ENCODE measurements at places on chromosomes 2 and 18. TPM values are rescaled to one million over a fixed set of nuclear protein-coding genes. Genes with fewer than 3 reads are reported as not detected.

DNA sequence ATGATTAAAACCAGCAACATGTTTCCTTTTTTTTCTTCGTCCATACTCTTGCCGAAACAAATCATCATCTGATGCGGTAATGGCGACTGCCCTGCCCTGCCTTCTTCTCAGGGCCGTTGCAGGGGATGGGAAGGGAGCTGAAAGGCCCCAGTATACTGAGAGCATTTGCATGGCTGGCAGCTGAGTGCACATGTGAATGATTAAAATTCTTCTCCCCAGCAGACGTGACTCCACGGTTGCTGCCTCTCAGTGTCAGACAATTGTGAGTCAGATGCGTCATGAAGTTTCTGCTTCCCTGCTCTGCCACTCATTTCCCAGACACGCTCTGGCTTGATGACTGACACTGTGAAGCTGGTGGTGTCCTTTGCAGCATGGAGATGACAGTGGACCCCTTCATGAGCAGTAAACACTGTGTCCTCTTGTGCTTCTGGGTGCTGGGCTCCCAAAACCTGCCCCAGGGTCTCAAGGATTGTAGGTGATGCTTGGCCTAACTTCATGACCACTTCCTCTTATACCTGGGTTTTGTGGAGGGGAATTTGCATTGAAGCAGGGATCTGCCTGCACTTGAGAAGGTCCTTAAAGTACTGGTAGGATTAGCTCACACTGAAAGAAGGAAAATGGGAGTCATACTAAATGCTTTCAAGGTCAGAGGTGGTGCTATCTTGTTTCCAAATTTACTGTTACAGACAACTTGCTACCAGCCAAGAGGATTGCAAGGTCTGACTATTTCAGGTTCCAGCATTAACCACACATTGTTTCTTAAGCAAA, 222.5 kb upstream of the COPS8 start:
- no peak overlapping the region for H3K4me3 ChIP-seq
- H3K27me3 ChIP-seq, result no peaks in the 10 kb centered on the region
- no peaks in the 10 kb centered on the region for H3K4me1 ChIP-seq
- no peak overlapping the region for H3K27ac ChIP-seq
- DNase-seq, result no peak

Gene CPS1
- 1.2 TPM for total RNA-seq

GRCh38 chr18:44541781-44542180, 138.9 kb upstream of the SETBP1 start:
- no peak overlapping the region for H3K4me3 ChIP-seq
- no peaks in the 10 kb centered on the region for H3K4me1 ChIP-seq
- no peaks in the 10 kb centered on the region for H3K36me3 ChIP-seq
- H3K27ac ChIP-seq, result no peak overlapping the region
- no peak for DNase-seq

DNA sequence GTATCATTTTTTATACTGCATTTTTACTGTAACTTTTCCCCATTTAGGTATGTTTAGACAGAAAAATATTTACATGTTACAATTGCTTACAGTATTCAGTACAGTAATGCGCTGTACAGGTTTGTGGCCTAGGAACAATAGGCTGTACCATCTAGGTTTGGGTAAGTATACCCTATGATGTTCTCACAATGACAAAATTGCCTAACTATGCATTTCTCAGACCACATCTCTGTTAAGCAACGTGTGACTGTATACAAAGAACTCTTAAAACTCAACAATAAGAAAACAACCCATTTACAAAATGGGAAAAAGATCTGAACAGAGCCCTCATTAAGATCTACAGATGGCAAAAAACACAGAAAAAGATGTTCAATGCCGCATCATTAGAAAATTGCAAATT, 29.4 kb downstream of the FAM210A start:
- no peak overlapping the region for H3K27ac ChIP-seq
- no peak overlapping the region for H3K4me3 ChIP-seq
- no peak for DNase-seq
- H3K36me3 ChIP-seq, result peaks cover 63% of the 10 kb centered on the region
- H3K4me1 ChIP-seq, result no peaks in the 10 kb centered on the region

DNA sequence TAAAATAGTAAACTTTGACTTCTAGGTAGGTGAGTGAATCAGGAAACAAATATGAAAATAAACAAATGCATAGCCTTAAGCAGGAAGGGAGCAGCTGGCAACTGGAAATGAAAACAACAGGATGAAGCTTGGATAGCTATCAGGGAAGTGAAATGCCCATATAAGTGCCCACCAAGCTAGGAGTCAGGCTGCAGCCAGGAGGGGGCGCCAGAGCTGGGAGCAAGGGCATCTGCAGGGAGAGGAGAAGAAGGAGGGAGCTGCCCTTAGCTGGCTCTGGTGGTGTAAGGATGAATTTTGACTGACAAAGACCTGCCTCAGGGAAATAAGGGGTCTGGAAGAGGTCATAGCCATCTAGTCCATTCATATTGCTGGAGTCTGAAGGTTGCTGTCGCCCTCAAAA, 298.3 kb downstream of the TDRD15 start:
- no peaks in the 10 kb centered on the region for H3K4me1 ChIP-seq
- H3K27me3 ChIP-seq, result no peaks in the 10 kb centered on the region
- H3K36me3 ChIP-seq, result no peaks in the 10 kb centered on the region
- DNase-seq, result peak; percentile 21

DNA sequence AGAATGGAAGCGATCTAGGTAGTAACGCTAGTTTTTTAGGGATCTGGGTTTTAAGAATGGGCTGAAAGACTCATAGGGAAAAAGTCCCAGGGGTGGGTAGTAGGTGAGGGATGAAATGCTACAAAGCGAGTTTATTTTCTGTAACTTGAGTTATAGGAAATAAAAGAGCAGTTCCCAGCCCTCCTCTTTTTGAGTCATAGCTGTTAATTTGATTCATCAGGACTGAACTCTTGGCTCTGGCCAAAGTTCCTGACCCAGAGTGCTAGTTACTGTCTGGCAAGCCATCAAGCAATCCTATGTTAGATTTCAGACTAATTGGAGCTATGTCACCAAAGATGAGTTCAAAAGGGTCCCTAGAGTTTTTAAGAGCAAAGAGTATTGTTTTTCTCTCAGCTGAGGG, 17.4 kb upstream of the NOSTRIN start:
- DNase-seq, result no peak
- H3K27me3 ChIP-seq, result no peaks in the 10 kb centered on the region
- no peaks in the 10 kb centered on the region for H3K4me1 ChIP-seq
- no peak overlapping the region for H3K27ac ChIP-seq

- DNase-seq, result no peak
- no peaks in the 10 kb centered on the region for H3K4me1 ChIP-seq
- H3K4me3 ChIP-seq, result no peak overlapping the region
- H3K27ac ChIP-seq, result no peak overlapping the region
Observed at GRCh38 chr2:214393796-214394195, 17.1 kb upstream of the VWC2L start.

DNA sequence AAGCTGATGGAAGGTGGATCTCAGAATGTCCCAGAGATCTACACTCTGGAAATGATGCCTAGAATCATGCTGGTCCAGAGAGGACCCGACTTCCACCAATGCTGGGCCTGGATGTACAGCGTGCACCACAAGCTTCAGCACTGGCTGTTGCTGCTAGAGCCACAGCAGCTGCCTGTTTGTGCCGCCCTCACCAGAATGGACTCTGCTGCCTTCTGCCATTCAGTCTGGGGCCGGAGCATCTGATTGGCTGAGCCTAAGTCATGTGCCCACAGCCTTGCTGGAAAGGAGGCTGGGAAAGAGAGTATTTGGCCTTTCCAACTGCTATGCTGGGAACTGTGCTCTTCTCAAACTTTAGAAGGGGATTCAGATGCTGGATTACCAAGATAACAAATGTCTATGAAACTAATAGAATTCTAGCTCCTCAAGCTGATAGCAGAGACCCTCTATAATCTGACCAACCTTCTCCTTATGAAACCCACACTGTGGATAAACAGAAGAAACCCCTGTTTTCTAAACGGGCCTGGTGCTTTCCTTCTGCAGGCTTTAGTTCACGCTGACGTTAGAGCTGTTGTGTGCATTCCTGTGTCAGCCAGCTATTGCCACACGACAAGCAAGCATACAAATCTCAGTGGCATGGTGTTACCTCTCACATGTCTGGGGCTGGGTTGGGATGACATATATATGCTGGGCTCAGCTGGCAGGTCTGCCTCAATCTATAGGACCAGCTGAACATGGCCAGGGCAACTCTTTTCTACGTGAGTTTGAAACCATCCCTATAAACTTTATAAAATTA, 4.1 kb upstream of the LOXHD1 start:
- H3K4me3 ChIP-seq, result no peak overlapping the region
- H3K27me3 ChIP-seq, result peaks cover 14% of the 10 kb centered on the region

GRCh38 chr18:48193521-48194492, 215.4 kb downstream of the ZBTB7C start:
- H3K27ac ChIP-seq, result no peak overlapping the region
- H3K27me3 ChIP-seq, result peaks cover 15% of the 10 kb centered on the region
- no peak for DNase-seq
- H3K4me1 ChIP-seq, result no peaks in the 10 kb centered on the region
- no peak overlapping the region for H3K4me3 ChIP-seq
- H3K36me3 ChIP-seq, result no peaks in the 10 kb centered on the region

- H3K4me3 ChIP-seq, result no peak overlapping the region
- DNase-seq, result no peak
- H3K27ac ChIP-seq, result no peak overlapping the region
- H3K27me3 ChIP-seq, result no peaks in the 10 kb centered on the region
- no peaks in the 10 kb centered on the region for H3K36me3 ChIP-seq
Observed at GRCh38 chr2:40257340-40258134, 194.4 kb downstream of the SLC8A1 start.

Gene RUFY4
- 0.81 TPM for total RNA-seq

DNA sequence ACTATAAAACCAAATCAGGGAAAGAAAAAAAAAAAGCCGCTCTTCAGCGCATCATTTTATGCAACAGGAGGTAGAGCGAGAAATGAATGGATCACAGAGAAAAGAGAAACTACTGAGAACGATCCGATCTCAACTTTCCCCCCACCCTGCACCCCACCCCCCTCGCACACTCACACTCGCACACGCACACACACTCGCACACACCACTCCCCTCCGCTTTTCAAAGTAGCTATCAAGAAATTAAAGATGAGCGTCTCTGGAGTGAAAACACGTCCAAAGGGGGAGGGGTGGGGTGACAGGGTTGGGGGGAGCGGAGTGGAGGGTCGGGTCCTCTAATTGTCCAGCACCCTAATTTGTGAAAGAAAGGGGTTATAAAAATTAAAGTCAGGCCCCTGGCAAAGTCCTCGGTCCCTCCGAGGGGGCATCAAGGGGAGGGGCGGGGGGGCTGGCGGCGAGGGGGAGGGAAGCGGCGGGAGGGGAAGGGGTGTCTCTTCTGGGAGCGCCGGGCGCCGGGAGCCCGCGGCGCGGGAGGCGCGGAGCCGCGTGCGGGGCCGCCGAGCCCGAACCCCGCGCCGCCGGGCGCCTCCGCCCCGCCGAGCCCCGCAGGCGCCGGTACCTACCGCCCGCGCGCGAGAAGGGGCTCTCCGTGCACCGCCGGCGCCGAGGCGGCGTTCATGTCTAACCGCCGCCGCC, 428 bp downstream of the TCF4 start:
- peaks cover 25% of the 10 kb centered on the region for H3K4me1 ChIP-seq
- no peak for DNase-seq
- H3K36me3 ChIP-seq, result peaks cover 4% of the 10 kb centered on the region
- H3K4me3 ChIP-seq, result peak overlapping the region; percentile 76

GRCh38 chr2:217520356-217521010, 482.3 kb downstream of the TNS1 start:
- no peak for DNase-seq
- H3K27ac ChIP-seq, result no peak overlapping the region
- H3K4me3 ChIP-seq, result no peak overlapping the region
- no peaks in the 10 kb centered on the region for H3K27me3 ChIP-seq
- H3K4me1 ChIP-seq, result no peaks in the 10 kb centered on the region

Gene ATOH8
- 0.11 TPM for total RNA-seq

DNA sequence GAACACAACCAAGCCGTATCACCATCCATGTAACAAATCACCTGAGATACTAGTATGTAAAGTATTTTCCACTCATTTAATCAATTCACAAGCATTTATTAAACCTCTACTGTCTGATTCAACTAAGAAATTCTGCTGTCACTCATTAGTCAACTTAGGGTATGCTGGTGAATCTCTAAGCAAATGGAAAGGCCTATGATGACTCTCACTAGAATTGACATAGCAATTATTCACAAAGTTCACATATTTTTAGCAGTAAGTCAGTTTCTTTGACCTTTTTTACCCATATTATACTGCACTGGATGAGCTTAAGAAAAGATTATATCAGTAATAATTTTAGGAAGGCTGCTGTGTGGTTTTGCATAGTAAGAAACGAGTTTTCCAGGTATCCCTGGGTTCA, 130.1 kb downstream of the SLC8A1 start:
- no peaks in the 10 kb centered on the region for H3K4me1 ChIP-seq
- H3K36me3 ChIP-seq, result no peaks in the 10 kb centered on the region
- no peak overlapping the region for H3K4me3 ChIP-seq
- DNase-seq, result no peak
- H3K27me3 ChIP-seq, result no peaks in the 10 kb centered on the region

Gene VRK2
- total RNA-seq, result 24.1 TPM

GRCh38 chr2:101509499-101510284, 34.8 kb upstream of the RFX8 start:
- peaks cover 4% of the 10 kb centered on the region for H3K27me3 ChIP-seq
- no peak for DNase-seq
- no peaks in the 10 kb centered on the region for H3K36me3 ChIP-seq
- H3K4me3 ChIP-seq, result no peak overlapping the region
- no peak overlapping the region for H3K27ac ChIP-seq
- peaks cover under 1% of the 10 kb centered on the region for H3K4me1 ChIP-seq

Gene DUSP2
- 20.3 TPM for total RNA-seq

- H3K27me3 ChIP-seq, result no peaks in the 10 kb centered on the region
- no peak overlapping the region for H3K27ac ChIP-seq
- no peaks in the 10 kb centered on the region for H3K36me3 ChIP-seq
- no peak overlapping the region for H3K4me3 ChIP-seq
Observed at GRCh38 chr2:115807276-115807675, 1364.8 kb downstream of the DPP10 start.

GRCh38 chr2:133791191-133791590, 222.9 kb upstream of the NCKAP5 start:
- H3K36me3 ChIP-seq, result no peaks in the 10 kb centered on the region
- H3K27ac ChIP-seq, result no peak overlapping the region
- H3K27me3 ChIP-seq, result no peaks in the 10 kb centered on the region

GRCh38 chr2:54103454-54104314, 11.7 kb upstream of the ACYP2 start:
- H3K4me3 ChIP-seq, result no peak overlapping the region
- no peaks in the 10 kb centered on the region for H3K36me3 ChIP-seq
- DNase-seq, result peak; percentile 61
- peaks cover 2% of the 10 kb centered on the region for H3K27me3 ChIP-seq
- peaks cover 10% of the 10 kb centered on the region for H3K4me1 ChIP-seq

DNA sequence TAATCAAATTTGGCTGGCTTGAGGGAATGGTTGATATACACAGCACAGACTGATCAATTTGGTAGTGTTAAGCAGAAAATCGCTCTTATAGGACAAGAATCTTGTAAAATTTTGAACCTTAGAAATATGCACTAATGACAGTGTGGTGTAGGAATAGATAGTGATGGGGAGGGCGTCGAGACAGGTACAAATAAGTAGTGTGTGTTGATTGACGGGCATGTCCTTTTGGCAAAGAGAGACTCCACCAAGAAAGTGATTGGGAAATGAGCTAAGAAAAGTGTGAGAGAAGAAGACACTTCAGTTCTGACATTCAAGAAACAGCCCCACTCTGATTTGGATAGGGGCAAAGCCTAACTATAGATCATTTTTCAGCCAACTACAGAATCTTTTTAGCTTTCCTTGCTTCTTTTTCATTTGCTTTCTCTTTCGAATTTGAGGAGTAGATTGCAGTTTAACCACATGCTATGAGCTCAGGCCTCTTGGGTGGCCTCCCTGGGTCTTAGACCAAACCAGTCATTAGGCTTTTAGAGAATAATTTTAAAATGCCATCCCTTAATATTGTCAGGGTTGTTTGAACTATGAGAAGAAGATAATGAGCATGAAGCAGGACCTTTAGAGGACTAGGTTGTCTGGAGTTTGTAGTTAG, 127.1 kb downstream of the CERS6 start:
- H3K4me1 ChIP-seq, result peaks cover 35% of the 10 kb centered on the region
- no peaks in the 10 kb centered on the region for H3K27me3 ChIP-seq
- peak overlapping the region; percentile 33 for H3K27ac ChIP-seq
- DNase-seq, result no peak
- peak overlapping the region; percentile 5 for H3K4me3 ChIP-seq
